ENCODE measurements at places on chromosomes 11 and 22.

DNA sequence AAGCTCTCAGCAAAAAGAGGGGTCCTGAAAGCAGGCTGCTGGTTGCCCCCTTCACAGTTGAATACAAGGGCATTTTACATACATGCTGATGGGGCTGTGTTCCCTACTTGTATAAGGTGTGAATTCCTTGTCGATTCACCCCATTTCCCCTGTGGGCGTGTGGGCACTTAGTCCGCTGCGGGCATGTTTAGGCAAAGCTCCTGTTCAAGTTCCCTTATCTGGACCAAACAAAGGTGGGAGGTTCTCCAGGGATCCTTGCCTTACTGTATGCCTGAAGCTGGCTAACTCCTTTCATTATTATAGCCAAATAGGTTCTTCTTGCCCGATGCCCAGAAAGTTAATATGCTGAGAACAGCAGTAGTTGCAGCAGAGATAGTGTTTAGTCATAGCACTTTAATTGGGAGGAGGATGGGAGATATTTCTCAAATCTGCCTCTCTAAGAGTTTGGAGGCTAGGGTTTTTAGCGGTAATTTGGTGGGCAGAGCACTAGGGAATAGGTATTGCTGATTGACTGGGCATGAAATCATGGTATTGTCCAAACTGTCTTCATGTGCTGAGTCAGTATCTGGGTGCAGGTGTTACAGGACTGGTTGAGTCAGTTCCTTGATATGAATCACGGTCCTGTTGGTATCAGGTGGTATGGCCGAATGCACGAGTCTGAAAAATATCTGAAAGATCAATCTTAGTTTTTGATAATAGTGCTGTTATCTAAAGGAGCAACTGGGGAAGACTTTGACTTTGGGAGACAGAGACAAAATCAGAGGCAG lies 32.7 kb downstream of the METTL15 start:
- ATAC-seq: no peak

- ATAC-seq: no peak
Measured at GRCh38 chr22:38419121-38419857, 35.7 kb downstream of the KCNJ4 start.

GRCh38 chr22:22156716-22157347 lies 87.8 kb upstream of the VPREB1 start:
- peak; percentile 51 for ATAC-seq

DNA sequence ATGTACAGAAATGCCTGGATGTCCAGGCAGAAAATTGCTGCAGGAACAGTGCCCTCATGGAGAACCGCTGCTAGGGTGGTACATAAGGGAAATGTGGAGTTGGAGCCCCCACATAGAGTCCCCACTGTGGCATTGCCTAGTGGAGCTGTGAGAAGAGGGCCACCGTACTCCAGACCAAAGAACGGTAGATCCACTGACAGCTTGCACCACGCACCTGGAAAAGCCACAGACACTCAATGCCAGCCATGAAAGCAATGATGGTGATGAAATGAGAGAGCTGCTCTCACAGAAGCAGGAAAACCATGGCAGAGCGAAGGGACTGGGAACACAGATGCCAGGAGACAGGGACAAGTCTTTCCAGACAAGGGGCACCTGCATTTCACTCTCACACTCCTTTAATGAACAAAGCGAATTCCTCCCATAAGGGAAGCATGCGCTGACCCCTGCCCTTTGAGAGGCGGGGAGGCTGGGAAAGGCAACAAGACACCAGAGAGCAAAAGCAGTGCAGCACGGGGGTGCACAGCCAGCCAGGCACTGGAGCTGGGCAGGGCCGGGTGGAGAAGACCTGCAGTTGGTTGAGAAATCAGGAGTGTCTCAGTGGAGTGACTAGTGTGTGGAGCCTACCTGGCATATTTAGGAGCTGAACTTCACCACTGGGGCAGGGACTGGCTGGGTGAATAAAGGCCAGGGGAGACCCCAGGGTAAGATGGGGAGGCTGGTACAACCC lies 1025.2 kb downstream of the TBC1D22A start:
- no peak for ATAC-seq

DNA sequence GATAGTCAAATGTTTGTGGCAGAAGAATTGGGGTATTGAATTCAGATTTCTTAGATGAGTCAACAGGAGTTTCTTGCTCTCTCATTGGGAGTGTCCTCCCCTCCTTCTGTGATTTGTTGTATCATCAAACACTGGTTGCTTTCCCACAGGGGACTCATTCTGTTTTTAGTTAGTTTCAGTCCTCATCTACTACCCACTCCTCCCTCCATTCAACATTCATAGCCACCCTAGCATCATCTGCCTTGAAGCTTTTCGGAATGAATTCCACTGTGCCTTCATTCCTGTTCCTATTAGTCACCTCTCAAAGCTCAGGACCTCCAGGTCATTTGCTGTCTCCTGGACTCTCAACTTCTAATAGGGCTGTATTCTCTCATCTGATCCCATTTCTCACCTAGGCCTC lies 31.5 kb upstream of the RAB38 start:
- ATAC-seq: peak; percentile 3

DNA sequence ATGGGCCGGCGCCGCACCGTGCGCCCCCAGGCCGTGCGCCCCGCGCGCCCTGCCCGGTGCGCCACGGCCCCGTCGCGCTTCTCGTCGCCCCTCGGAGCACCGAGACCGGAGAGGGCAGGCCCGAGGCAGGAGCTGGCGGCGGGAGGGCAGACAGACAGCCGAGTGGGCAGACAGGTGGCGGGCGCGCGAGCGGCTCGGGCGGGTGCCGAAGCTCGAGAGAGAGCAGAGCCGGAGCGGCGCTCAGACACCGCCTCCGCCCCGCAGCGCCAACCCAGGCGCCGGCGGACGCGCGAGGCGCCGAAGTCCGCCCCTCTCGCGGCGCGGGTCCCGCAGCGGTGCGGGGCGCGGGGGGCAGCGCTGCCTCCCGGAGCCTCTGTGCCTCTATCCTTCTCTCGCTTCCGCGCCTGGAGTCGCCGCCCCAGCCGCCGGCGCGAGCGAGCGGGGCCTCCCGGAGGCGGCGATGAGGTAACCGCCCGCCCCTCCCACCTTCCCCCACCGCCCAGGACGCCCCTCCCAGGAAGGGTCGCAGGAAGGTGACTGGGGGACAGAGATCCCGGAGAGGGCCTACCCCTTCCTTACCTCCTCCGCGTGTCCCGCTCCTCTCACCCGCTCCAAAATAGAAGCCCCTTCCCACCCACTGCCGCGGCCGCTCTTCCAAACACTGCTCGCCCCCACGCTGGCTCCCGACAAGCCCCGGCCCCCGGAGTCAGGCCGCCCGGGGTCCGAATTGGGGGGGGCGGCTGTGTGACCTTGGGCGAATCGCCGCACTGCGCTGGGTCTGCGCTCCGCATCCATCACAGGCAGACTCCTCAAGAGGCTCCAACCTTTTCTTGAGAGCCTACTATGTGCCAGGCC lies at the start of gene RASL10A:
Gene RASL10A, minus strand, starts transcription at position 412 of the 855 bp plus-strand sequence. CDS start 451 bp downstream, outside the sequence.
- ATAC-seq: no peak

GRCh38 chr11:130029137-130029536 lies 26.5 kb upstream of the PRDM10 start:
- no peak for ATAC-seq

DNA sequence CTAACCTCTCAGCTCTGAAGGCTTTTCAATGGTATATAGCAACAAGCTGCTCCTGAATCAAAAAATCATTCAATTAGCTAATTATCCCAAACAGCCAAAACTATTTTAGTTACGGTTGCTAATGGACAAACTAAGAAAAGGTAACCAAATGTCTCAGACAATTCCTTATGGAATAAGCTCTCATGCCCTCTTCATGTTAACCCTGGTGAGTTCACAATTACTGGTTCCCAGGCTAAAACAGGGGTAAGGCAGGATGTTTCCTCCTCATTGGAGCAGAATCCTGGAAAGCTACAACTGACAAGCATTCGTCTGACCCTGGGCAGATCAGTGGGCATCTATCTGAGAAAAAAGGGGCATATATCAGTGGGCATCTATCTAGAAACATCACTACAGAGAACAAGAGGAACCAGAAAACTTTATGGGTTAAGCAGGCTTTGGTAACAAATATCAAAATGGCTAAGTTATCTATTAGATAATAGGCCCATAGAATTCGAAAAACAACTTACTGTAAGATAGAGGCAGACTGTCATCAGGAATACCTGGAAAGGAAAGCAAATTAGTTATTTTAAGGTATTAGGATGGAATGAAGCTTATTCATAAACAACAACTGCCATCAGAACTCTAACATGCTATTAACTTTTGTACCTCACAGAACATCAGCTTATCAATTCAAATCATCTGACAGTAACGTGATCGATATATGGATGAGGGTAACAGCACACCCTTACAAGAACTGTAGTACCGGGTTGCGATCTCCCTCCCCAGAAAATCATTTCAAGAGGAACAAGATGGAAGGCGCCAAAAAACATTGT lies 14.8 kb upstream of the WDR74 start:
- ATAC-seq: no peak

DNA sequence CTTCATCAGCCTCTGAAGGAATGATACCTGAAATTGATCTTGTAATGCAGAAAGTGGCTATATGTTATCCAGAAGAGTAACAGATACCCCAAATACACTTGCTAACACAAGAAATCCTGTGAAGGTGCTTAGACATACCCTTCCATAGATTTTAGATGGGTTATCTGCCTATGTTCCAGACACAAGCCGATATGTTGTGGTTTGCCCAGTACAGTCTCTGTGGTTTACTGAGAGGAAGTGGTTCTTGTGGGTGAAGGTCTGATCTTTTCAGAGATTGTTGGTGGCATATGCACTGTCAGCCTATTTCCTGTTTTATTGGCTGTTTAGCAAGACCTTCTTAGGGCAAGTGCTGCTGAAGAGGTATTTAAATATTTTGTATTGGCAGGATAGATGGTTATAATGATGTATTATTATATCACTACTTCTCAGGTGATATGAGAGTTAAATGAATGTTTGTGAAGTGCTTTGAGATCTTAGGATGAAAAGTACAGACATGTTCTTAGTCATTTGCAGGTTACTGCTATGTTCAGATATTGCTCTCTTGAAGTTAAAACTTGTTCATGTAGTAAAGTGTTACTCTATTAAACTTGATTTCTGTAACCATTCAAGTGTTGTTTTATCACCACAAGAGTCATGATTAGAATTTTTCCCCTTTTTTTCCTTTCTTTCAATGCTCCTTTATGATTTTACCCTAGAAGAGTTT lies 8.2 kb downstream of the ARHGEF12 start:
- ATAC-seq: peak; percentile 67

DNA sequence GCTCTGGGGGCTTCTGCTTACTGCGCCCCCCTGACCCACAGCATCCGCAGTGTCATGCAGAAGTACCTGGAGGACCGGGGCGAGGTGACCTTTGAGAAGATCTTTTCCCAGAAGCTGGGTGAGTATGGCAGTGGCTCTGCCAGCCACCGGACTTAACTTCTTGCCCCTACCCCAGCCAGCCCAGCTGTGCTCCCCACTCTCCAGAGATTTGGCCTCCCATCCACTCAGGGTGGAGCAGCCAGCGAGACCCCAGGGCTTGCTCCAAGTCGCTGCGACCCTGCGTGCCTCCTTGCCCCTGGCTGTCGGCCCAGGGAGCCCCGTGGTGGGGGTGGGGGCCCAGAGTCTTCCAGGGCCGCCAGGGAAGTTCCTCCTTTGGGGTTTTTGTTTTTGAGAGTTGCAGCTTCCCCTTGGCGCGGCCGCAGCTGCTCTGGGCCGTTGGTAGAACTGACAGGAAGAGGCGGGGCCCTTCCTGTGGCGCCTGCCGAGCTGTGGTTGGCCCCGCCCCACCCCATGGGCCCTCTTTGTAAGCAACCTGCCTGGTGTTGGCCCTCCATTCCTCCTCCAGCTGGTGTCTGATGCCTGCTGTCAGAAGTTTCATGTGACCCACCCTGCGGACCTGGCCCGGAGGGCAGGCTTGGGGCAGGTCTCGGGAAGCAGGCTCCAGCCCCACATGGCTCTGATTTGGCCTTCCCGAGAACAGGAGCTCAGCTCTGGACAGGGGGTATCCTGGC lies 11.1 kb downstream of the GRK2 start:
- peak; percentile 95 for ATAC-seq

GRCh38 chr11:71948314-71949027 lies 19.6 kb downstream of the RNF121 start:
- ATAC-seq: no peak

DNA sequence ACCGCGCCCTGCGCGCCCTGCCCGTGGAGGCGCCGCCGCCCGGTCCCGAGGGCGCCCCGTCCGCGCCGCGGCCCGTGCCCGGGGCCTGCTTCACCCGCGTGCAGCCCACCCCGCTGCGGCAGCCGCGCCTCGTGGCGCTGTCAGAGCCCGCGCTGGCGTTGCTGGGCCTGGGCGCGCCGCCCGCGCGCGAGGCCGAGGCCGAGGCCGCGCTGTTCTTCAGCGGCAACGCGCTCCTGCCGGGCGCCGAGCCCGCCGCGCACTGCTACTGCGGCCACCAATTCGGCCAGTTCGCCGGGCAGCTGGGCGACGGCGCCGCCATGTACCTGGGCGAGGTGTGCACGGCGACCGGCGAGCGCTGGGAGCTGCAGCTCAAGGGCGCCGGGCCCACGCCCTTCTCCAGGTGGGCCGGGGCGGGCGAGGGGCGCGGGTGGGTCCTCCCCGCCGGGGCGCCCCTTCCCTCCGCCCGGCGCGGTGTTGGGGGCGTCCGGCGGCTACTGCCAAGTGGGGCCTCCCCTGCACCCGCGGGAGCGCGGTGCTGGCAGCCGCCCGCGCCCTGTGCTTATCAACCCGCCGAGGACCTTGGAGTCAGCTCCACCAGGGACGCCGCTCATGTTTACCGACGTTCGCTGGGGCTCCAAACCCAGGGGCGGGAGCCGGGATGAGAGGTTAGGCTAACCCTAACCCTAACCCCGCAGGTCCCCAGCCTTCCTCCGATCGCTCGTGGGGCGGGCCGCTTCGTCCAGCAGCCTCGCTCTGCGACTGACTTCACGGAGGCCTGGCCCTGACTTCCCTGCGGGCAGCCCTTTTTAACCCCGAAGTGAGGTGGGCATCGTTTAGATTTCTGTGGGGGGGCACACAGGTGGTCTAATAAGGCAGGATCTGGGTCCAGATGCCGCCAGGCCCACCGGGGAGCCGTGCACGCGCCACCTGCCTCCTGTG lies 649 bp downstream of the SELENOO start:
- peak; percentile 30 for ATAC-seq

DNA sequence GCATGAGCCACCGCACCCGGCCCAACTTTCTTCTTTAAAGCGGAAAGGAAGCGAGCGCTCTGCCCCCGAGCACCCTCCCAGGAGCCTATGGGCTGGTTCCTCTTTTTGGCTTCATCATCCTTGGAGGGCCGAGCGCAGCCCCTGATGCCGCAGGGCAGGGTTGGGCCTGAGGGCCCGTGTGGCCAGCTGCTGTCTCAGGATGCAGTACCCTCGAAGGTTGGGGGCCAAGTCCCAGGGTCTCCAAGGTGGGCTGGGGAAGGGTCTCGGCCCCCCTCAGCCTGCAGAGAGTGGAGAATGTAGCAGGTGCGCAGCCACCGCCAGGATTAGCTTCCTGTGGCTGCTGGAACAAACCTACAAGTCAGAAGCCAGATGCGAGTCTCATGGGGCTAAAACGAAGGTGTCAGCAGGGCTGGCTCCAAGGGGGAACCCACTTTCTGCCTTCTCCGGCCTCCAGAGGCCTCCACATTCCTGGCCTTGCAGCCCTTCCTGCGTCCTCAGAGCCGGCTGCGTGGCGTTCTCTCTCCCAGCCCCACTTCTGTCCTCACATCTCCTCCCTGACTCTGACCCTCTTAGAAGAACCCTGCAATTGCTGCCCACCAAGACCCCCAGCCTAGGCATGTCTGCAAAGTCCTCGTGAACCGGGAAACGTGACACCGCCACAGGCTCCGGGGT lies 2.9 kb downstream of the PANX2 start:
- ATAC-seq: no peak

- no peak for ATAC-seq
Measured at GRCh38 chr11:130832566-130833425, 83.5 kb downstream of the SNX19 start.

Data from activated CD4-positive, CD25-positive, alpha-beta regulatory T cell treated with anti-CD3 and anti-CD28 coated beads, Interleukin-2, amount 50 U/mL, for 24 hours (primary cell).